ENCODE measurements at places on chromosomes 2 and 18.
A peak's percentile ranks its signal among the peaks of the same experiment; 100 is the strongest.

DNA sequence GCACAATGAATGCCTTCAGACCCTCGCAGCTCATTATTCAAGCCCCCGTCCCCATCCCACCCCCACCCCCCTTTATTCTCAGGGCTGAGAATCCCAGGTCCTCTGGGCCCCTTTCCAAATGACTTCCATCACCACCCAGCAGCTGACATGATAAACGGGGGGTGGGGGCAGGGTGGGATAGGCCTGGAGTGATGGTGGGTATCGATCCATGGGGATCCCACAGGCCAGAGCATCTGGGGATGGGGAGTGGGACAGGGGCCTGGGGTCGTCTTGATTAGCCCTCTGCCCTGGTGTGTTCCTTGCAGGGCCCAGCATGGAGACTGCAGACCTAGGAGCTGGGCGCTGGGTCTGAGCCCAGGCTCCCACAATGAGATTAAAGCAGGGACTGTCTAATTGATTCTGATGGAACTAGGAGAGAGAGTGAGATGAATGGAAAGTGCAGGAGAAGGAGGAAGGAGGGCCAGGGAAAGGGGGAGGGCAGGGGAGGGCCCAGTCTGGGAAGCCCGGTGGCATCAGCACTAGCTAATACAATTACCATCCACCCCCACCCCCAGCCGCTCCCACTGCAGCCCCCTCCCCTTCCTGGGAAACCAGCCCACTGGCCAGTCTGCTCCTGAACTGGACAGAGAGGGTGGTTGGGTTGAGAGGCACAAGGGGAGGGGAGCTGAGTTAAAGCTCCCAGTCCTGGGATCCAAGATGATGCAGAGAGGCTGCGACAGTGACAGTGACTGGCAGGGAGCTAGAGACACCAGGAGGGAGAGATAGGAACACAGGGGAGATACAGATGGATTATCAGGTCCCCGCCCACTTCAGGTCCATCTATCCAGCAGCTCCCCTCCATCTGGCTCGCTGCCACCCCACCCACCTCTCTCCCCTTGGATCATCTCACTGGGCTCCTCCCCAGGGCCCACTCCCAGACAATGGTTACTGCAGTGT lies 13.1 kb upstream of the TNS1 start:
- DNase-seq, result no peak

DNA sequence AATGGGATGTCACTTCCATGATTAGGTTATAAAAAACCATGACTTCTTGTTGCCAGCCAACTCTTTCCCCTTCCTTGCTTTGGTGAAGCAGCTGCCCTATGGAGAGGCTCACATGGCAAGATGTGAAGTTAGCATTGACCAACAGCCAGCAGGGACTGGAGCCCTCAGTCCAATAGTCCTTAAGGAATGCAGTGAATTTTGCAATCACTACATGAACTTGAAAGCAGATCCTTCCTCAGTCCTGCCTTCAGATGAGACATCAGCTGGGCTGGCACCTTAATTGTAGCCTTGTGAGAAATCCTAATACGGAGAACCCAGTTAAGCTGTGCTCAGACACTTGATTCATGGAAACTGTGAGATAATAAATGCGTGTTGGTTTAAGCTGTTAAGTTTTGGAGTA lies 61.8 kb downstream of the ATP8B1 start:
- no peak for DNase-seq

- no peak for DNase-seq
These were observed 452.5 kb downstream of the ZNF804A start for GRCh38 chr2:185050804-185051203.

- DNase-seq, result no peak
These were observed 364.8 kb downstream of the TGIF1 start for GRCh38 chr18:3814816-3815215.

- DNase-seq, result no peak
These were observed 3.8 kb downstream of the VSNL1 start for GRCh38 chr2:17544256-17544655.

DNA sequence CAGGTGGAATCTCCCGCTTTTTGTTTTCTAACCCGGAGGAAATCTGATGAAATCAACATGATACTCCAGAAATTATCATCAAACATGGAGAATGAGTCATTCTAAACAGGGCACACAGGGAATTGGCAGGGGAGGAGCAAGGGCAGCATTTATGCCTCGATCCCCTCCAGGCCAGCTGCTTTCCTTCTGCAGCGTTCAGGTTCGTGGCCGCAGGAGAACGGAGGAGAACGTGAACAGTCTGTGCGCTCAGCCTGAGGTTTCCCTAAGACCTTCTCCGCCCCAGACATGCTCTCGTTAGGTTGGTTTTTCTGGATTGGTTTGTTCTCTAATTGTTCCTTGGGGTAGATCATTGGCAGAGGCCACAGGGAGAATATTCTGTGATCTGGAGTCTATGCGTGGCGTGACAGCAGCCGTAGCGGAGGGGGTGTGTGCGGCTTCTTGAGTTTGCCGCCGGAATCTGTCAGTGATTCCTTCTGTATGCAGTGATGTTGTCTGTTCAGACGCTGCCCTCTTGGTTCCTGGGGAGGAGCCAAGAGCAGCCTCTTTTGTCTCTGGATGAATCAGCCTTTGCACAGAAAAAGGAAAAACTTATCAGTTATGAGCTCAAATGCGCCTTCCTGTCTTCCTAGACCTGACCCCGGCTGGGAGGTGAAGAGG lies 75.9 kb downstream of the SH3BP4 start:
- no peak for DNase-seq

DNA sequence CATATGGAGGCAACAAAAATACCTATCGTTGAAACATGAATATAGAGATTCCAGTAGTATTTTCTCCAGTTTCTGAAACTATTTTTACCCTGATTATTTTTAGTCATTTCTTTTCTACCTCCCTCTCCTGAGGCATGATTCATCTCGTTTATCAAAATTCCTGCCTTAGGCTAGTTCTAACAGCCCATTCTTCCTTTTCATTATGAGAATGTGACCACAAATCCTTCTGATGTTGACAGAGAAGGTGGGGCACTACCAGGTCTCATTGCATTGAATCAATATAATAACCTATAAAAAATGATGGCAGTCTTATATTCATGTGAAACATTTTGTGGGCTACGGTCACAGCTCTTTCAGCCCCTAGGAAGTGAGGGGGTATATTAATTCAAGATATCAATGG lies 406.5 kb upstream of the UBE2E3 start:
- peak; percentile 72 for DNase-seq

GRCh38 chr2:38788306-38788705 lies 10.3 kb downstream of the GEMIN6 start:
- no peak for DNase-seq

DNA sequence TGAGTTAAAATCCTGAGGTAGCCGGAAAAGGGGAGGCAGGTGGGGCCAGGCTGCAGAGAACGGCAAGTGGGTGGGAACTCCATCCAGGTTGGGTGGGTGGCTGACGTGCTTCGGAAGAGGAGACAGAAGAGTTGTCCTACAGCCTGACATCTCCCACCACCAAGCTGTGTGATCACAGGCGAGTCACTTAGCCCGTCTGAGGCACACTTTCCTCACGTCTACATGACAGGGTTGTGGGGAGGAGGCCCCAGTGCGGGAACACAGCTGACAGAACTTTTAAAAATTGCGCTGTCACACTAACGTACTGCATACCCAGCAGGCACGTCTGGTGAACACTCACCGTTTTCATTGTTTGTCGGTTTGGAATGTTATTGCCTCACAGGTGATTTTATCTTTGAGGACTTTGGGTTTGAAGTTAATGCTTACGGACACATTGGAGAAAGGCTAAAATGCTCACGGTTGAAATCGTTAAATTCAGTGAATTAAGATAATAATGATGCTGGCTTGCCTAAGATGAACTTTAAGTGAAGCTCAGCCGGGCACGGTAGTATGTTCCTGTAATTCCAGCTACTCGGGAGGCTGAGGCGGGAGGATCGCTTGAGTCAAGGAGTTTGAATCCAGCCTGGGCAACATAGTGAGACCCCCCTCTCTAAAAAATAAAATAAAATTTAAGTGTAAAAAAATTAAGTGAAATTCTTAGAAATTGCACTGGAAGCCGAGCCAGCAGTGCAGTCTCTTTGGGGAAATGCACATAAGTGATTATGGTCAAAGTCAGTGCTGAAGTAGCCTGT lies 8.9 kb downstream of the EMILIN2 start:
- DNase-seq, result no peak

- DNase-seq, result no peak
These were observed 5.2 kb downstream of the FHOD3 start for GRCh38 chr18:36302676-36303075.

GRCh38 chr2:127321303-127321702 lies 27.4 kb upstream of the ERCC3 start:
- DNase-seq, result no peak

DNA sequence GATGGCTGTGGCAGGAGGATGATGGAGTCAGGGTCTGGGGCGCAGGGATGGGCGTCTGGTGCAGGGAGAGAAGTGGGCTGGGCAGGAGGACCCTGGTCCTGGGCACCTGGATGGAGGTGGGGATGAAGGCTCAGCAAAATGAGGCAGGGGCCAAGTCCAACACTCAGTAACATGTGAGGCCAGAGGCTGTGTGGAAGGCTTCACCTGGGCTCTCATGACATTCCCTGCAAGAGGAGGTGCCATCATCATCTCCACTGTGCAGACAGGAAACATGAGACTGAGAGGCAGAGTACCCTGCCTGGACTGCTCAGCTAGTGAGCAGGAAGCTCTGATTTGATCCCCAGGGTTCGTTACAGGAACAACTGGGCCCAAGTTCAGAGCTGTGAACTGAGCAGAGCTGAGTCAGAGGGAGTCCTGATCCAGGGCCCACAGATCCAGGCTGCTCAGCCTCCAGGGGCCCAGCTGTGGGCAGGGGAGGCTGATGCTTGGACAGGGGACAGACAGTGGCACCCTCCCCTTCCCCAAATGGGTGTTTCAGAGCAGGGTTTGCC lies 36.9 kb downstream of the HJURP start:
- DNase-seq, result no peak

DNA sequence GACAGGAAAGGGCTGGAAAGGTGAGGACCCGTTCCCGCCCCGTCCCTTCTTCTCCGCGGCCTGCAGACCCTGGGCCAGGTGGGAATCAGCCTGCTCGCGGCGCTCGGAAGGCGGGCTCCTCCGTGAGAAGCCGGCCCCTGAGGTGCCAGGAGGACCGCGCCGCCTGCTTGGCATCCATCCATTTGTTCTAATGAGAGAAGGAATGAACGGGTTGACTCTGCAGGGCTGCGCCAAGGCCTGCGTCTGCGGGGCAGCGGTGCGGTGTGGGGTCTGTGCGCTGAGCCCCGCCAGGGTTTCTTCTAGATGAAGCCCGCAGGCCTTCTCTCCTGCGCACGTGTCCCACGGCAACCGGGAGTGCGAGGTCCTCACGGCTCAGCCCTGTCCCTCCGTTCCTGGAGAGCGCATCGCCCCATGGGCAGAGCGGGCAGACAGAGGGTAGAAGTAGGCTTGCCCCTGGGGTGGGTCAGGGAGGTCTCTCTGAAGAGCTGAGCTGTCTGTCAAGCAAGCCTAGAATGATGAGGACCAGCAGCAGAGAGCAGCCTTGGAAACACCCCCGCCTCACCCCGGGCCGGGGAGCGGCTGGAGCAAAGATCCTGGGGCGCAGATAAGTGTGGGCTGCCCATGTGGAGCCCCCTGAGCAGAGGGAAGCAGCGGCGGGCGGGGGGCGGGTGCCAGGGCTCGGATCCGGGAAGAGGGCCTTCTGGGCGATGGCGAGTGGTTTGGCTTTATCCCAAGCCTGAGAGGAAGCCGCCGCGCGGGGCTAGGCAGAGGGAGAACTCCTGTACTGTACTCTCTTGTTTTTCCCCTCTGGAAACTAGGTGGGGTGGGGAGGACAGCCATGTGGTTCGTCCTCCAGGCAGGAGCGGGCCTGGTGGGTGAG lies 27.9 kb upstream of the HS6ST1 start:
- no peak for DNase-seq

DNA sequence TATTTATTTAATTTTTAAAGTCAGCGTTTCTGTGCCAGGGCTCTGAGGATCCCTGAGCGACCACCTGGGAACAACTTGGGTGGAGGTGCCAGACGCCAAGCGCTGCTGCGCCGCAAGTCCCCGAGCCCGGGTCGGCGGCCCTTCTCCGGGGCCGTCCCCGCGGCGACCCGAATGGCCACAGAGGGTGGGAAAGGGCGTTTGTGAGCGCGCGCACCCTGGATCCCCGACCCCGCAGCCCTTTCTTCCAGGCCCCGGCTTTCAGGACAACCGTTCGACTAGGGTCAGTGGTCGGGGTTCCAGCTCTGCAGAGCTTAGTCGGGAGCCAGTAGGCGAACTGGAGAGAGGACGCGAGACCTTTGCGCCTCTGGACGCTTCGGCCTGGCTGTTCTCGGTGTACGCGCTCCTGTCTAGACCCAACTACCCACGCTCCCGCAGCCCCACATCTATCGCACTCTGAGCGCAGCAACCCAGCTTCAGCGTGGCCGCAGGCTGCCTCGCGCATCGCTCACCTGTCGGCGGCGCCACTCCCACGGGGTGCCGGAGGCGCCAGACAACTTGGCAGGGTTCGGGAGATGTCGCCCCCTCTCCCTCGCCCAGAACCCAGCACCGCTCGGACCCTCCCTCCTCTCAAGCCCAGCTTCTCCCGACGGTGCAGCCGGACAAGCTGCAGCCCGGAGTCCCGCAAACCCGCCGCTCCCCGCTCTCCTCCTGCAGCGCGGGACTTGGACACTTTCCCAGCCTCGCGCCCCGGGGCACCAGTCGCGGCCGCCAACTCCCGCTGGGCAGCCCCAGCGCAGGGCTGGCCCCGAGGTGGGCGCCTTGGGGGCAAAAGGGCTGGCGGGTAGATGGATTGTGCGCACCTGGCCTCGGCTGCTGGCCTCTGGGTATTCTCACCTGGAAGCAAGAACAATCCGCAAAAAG lies 758 bp downstream of the LYPD1 start:
- no peak for DNase-seq

GRCh38 chr2:200003444-200003843 lies 48.1 kb downstream of the MAIP1 start:
- DNase-seq, result no peak

GRCh38 chr2:86520153-86520552 lies 43.1 kb downstream of the CHMP3 start:
- DNase-seq, result no peak

DNA sequence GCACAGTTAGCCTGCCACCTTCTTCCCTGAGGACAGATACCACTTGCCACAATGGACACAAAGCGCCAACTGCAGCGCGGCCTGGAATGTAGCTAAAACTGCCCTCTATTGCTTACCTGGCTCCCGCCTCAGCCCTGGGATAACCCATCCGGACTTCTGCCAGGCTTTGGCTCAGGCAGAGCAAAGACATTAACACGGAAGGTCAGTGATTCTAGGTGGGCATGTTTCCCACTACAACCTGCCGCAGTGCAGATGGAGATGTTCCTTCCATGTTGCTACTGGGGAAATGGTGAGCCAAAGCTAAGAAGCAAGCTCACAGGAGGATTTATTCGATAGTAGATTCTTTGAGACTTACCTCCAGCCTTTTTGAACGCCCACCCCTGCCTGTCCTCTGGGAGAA lies 74.8 kb downstream of the XDH start:
- no peak for DNase-seq

GRCh38 chr2:236993-237539 lies 26.8 kb downstream of the SH3YL1 start:
- DNase-seq, result no peak

All from HCT116 (cell line).